ENCODE measurements at places on chromosomes 2 and 18.

- DNase-seq: no peak
These were observed 47.8 kb upstream of the CAVIN2 start for GRCh38 chr2:191894681-191895147.

DNA sequence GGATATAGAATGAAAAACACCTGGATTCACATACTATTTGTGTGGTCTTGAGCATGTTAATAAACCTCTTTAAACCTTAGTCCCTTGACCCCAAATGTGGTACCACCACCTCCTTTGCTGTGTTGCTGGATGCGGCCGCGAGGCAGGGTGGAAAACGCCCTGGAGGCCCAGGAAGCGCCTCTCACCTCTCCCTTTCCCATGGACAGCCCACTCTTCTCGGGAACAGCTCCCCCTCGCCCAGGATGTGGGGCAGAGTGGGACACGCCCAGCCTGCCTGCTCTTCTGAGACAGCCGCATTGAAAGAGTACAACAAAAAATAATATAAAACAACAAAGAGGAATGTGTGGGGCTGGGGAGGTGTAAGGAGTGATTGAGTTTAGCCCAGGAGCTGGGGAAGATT is 549.0 kb upstream of the ID2 start:
- DNase-seq: no peak

GRCh38 chr2:75465317-75465984 is 95.3 kb downstream of the EVA1A start:
- DNase-seq: no peak

GRCh38 chr2:217993817-217994463 is 8.9 kb downstream of the TNS1 start:
- DNase-seq: peak; percentile 38

GRCh38 chr2:28681606-28682005 is 70.0 kb upstream of the PPP1CB start:
- no peak for DNase-seq

- no peak for DNase-seq
These were observed 8.5 kb downstream of the PDK1 start for GRCh38 chr2:172564376-172564775.

GRCh38 chr18:65073060-65073550 is 677.7 kb upstream of the CDH7 start:
- DNase-seq: no peak
